ENCODE measurements at places on chromosomes 2 and 18.

- DNase-seq, result no peak
Measured at GRCh38 chr18:78781601-78781960, 198.0 kb upstream of the SALL3 start.

- DNase-seq, result no peak
Measured at GRCh38 chr2:205025580-205026240, 480.4 kb downstream of the PARD3B start.

DNA sequence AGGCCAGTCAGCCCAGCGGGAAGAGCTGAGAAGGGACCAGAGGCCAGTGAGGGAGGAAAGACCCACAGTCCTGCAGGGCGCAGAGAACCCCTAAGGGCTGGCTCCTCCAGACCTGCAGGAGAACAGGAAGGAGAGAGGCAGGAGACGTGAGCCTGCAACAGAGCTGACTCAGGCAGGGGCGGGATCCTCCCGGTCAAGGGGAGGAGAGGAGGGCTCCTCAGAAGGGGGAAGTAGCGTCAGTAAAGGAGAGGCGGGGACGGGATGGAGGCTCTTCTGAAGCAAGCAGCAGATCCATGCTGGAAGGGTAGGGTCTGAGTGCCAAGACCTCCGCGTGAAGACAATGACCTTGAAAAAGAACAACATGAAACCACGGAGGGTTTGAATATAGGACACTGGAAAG is 50.8 kb downstream of the TRABD2A start:
- no peak for DNase-seq

- DNase-seq, result no peak
Measured at GRCh38 chr2:170122883-170123547, 54.9 kb upstream of the MYO3B start.

GRCh38 chr2:54504866-54505265 is 48.7 kb downstream of the SPTBN1 start:
- no peak for DNase-seq

DNA sequence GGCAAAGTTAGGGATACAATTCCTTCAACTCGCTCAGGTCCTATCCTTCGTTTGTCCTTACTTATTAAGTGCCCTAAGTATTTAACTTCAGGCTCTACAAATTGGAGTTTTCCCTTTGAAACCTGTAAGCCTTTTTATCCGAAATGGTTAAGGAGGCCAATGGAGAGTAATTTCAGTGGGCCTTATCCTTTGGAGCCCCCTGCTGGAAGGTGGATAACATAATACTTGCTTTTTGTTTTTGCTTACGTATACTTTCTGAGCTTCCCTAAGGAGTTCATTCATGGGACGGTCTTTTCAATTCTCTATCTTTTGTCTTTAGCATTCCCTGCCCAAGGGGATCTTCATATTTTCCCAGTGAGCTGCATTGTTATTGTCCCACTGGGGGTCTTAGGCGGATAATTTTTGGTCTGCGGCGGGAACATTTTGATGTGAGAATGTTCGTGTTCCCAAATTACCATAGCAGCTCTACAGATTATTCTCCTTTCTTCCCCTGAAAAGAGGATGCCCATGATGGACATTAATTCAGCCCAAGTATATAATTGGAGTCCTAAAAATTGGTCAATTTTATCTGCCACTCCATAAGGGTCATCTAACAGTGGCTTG is 34.4 kb upstream of the TRAPPC8 start:
- peak; percentile 7 for DNase-seq

- no peak for DNase-seq
Measured at GRCh38 chr18:13527730-13528129, 198.6 kb downstream of the FAM210A start.

DNA sequence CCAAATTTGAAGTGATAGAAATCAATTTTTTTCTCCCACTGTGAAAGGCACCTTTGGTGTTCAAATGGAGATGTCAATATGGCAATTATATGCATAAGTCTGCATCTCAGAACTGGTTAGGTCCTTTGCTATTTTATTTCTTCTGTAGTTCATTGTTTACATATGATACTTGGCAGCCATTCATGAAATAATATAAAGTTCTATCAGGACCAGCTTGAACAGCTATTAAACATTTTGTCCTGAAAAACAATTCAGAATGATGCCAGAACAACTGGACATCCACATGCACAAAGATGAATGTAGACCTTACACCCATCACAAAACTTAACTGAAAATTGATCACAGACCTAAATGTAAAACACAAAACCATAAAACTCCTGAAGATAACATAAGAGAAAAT is 41.8 kb upstream of the ARHGAP28 start:
- DNase-seq, result no peak

DNA sequence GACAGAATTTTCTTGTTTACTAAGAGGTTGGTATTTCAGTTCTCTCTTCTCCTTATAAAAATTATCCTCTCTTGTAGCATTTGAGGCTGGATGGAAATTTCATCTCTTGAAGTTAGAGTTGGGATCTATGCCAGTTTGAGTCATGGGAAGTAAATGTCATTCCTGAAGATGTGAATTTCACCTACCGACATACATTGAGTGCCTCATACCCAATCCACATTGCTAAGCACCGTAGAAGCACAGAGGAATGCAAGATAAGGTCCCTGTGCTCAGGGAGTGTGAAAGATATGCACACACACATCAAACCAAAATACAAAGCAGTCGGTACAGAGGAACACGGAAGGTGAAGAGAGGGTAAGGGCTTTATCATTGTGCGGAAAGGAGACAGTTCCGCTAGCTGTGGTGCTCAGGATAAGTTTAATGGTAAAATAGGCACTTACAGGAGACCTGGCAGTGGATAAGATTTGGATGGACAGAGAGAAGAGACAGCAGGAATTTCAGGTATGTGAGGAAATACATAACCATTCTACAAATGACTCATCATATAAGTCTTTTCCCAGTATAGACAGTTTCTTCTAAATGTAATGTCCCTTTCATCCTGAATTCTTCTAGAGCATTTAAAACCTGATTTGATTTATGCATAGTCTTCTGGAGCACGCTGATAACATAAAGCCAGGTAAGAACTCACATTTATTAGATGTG is 205.3 kb upstream of the ST6GAL2 start:
- peak; percentile 23 for DNase-seq

GRCh38 chr2:115650827-115651226 is 1208.4 kb downstream of the DPP10 start:
- no peak for DNase-seq

DNA sequence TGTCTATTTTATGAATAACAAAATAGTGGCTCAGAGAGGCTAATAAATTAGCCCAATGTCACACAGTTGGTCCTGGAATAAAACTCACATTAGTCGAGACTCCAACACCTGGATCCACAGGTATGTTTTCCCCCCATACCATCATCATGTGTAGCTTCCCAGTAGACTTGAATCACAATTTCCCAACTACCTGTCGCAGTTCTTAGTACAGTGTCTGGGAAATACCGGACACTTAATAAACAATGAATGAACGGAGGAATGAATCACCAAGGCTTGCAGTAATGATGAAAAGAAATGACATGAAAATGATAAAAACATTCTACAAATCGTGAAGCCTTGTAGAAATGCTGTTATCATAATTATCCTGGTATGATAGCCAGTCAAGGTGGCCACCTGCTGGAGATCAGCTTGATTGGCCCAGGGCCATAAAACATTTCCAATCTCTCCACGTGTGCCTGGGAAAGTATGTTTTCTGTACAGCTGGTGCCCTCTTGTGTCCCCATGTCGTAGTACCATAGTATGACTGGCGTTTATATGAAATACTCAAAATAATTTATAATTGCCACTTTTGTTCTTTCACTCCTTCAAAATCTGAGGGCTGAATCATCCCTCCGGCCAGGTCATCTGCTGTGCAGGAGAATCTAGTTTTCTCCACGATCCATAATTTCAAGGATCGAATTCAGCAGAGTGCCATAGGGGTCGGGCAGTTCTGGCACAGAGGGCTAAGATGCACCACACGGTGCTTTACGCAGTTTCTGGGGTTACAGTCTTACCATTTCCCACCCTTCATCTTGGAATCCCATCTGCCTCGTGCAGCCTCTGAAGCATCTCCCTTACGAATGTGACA is 95.4 kb downstream of the LAMA1 start:
- no peak for DNase-seq

GRCh38 chr2:238423561-238424312 is 3.0 kb upstream of the ASB1 start:
- no peak for DNase-seq

GRCh38 chr2:154855138-154855537 is 156.6 kb downstream of the KCNJ3 start:
- DNase-seq, result no peak

DNA sequence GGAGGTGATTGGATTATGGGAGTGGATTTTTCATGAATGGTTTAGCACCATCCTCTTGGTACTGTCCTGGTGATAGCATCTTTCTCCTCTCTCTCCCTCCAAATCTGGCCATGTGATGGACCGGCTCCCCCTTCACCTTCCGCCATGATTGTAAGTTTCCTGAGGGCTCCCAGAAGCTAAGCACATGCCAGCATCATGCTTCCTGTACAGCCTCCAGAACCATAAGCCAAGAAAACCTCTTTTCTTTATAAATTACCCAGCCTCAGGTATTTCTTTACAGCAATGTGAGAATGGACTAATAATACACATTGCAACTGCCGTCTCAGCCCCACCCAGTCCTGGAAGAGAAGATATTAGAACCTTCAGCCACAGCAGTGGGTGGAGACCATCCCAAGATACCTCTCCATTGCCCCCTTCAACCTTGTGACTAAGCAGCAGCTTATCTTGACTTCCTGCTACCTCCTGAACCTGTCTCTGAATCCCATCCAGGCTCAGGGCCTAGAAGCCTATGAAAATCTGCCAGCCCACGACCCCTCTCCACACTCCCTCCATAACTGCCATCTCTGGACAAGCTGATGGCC is 81.8 kb upstream of the AGAP1 start:
- no peak for DNase-seq

- DNase-seq, result no peak
Measured at GRCh38 chr2:156181208-156181607, 151.3 kb downstream of the NR4A2 start.

DNA sequence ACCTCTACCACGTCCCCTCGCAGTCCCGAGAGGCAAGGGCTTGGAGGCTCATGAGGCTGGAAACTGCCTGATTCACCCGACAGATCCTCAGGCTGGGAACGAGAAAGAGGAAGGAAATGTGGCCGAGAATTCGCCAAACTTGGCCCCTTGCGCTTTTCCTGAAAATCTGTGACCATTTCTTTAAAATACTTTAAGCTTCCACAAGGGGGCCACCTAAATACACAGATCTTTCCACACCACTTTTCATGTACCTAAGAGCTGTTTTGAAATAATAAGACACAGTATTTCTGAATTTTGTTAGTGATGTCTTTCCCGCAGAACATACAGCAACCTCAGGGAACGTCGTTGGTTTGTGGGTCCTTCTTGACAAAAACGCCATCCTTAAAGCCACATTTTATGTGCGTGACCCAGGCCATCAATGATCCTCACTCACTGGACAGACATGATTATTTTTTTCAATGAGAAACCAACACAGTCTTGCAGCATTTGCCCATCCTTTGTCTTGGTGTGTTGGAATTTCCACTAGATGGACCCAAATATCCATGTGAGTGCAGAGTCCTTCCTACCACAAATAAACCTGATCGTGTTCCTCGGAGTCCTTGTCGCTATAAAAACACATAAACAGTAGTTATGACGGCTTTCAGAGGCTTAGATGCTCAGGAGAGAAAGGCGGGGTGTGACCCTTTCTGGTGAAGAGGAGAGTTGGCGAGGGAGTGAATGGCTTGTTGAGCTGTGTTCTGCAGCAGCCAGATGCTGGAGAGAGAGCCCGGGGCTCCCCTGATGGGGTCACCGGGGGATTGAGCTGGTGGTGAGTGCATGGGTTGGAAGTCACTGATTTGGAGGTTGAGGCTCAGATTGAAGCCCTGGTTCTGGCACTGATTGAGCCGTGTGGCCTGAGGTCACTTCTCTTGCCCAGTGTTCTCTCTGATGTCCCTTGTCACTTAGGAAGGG is 25.0 kb downstream of the DCDC2C start:
- peak; percentile 24 for DNase-seq

DNA sequence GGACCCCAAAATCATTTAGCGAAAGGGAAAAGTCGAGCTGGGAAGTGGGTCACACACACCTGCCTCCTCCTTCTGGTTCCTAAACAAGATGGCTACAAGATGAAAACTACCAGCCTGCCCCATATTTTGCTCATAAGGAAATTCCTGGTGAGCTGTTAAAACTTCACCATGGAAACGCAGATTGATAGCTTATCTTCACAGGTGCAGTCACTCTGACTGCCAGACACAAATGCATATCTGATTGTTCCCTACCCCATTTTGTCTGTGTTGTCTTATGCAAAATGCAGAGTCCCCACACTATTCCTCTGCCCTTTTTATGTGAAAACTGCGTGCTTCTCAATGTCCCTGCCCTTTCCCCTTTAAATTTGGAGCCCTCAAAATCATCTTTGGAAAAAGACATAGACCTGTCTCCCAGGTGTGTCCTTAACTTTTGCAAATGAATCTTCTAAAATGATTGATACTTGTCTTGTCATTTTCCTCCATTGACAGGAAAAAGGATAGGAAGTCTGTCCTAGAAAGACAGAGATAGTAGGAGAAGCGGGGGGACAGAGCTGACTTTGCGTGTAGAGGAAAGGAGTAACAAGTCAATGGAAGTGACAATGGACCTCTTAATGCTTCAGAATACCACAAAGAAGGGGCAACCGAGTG is 38.9 kb upstream of the THOC1 start:
- no peak for DNase-seq

- DNase-seq, result no peak
Measured at GRCh38 chr2:47194410-47194809, 39.3 kb upstream of the STPG4 start.

GRCh38 chr2:158999458-158999857 is 31.0 kb downstream of the TANC1 start:
- peak; percentile 39 for DNase-seq

DNA sequence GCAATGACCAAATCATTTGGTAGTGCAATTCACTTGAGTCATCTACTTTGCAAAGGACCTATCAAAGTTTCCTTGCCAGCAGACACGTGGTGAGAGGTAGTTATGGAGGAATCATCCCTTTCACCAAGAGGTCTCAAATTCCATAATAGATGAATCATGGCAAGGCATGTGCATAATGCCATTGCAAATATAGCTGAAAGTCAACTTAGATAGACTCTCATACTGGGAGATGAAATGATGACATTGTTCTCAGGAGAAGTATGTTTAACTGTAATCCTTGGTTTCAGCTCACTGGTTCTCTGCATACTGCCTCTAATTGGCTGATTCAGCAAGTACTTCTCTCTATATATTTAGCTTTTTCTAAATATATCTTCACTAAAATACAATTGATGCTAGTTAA is 57.2 kb downstream of the CALCRL start:
- DNase-seq, result peak; percentile 67

- no peak for DNase-seq
Measured at GRCh38 chr2:235567842-235568241, 74.0 kb downstream of the AGAP1 start.

Data from skeletal muscle cell (primary cell).